ENCODE measurements at places on chromosomes 1 and 21.

DNA sequence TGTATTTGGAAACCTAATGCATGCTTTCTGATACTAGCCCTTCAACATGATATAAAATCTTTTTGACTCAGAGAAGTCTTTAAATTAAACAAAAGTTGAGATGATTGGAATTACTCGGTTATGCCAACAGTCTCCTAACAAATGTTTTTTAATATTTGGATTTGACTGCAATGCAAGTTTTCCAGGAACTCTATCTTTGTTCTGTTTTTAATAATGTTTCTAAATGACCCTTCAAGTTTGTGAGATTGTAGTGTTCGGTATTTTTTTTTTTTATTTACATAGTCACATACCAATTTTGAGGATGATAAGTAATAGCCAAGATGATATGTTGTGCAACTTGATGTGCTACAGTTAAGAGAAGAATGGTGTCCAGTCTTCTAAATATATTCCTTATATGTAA lies 258.0 kb downstream of the FMN2 start:
- DNase-seq = no peak

- no peak for DNase-seq
Measured at GRCh38 chr1:39676948-39677548, 5.1 kb upstream of the NT5C1A start.

DNA sequence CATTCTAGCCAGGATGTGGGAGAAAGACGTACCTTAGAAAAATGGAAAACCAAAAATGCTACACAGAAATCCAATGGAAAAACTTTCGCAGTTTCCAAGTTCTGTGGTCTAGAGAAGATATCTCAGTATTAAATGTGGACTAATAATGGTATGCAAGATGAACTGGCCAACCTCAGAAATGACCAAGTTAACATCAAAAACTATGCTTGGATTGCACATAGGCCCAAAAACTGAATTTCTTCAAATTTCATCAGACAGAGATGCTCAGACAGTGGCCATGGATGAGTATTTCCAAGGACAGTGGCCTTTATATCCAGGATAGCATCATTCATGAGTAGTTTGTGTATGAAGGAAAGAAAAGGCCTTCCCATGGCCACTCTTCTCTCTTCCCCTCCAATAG lies 132.2 kb downstream of the TIAM1 start:
- no peak for DNase-seq

DNA sequence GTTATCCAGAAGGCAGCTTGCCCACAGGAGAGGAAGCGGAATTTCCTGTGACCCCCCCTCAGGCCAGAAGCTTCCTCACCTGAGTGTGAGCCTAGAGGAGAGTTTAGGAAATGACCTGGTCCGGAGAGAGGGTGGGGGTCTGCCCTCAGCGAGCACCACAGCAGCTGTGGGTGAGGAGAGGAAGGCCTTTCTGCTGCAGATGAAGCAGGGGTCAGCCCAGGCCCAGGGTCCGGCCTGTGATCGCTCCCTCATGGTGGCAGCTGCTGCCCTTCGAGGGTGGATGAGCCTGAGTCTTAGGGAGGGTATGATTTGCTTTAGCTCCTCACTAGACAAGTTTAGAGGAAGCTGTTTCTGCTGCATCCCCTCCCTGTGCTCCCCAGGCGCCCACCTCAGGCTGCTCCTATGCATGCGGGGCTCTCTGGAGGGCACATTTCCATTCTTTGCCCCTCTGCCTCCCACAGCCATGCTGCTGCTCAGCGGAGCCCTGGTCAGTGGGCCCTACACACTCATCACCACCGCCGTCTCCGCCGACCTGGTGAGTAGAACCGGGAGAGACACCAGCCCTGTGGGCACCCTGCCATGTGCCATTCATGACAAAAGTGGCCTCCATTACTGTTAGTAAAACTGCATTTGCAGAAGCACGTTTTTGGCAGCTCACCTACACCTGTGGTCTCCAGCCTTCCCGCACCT lies 53.0 kb downstream of the SLC37A1 start:
- no peak for DNase-seq

GRCh38 chr1:112614460-112615065 lies 4.4 kb downstream of the ST7L start:
- DNase-seq = no peak

Measured in stimulated activated CD4-positive, alpha-beta T cell treated with anti-CD3 and anti-CD28 coated beads, Interleukin-15, amount 100 ng/mL, for 1 hour (primary cell).